Stimulated activated CD4-positive, alpha-beta T cell treated with anti-CD3 and anti-CD28 coated beads, Interleukin-4, amount 100 ng/mL, for 4 hours (primary cell): ENCODE measurements at places on chromosomes 6 and 20.
A peak's percentile ranks its signal among the peaks of the same experiment; 100 is the strongest.

- no peak for DNase-seq
These were observed 104.5 kb downstream of the CD24 start for GRCh38 chr6:106870069-106870468.

- no peak for DNase-seq
These were observed 277.1 kb upstream of the QKI start for GRCh38 chr6:163137398-163137881.

GRCh38 chr6:109081516-109082187 lies 13.0 kb downstream of the SESN1 start:
- DNase-seq: no peak

- DNase-seq: no peak
These were observed 1.7 kb upstream of the TREM1 start for GRCh38 chr6:41288030-41288753.

DNA sequence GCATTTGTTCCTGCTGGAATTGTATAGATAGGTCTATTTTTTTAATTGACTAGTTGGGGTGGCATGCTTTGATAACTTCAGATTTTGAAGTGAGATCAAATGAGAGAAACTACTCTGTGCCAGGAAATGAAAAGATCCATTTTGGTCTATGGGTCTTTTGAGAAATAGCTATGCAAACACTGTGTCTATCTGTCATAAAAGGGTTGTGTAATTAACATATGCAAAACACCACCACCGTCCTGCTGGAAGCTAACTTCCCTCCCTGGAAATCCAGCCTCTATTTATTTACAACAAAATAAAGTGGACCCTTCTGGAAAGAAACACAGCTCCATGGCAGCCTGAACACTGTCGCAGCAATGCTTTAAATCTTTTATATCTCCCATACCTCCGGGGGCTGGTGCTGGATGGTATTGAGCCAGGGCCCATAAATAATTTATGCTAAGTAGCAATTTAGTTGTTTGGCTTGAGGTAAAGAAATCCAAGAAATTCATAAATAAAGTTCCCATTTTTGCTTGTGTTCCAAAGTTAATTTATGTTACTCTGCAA lies 244.2 kb upstream of the POU3F2 start:
- no peak for DNase-seq

- DNase-seq: no peak
These were observed 8.1 kb downstream of the TAGAP start for GRCh38 chr6:159036673-159037072.

GRCh38 chr20:47099825-47100441 lies 205.3 kb downstream of the EYA2 start:
- DNase-seq: no peak

GRCh38 chr6:21886542-21887151 lies 293.1 kb downstream of the SOX4 start:
- no peak for DNase-seq

DNA sequence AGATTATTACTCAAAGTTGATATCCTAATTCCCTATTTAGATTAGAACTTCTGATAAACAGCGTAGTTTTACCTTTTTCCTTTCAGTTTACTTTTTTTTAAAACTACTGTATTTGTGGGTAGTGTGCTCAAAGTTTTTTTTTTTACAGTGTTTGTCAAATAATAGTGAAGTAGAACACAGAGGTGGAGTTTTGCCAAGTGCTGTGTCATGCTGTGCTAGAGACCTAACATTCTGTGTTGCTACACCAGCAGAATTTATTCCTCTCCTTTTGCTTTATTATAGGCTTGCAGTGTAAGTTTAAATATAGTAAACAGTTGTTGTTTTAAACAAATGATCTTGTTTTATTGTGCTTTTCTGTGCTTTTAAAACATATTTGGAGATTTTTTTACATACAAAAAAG lies 125.4 kb downstream of the HIVEP1 start:
- no peak for DNase-seq

DNA sequence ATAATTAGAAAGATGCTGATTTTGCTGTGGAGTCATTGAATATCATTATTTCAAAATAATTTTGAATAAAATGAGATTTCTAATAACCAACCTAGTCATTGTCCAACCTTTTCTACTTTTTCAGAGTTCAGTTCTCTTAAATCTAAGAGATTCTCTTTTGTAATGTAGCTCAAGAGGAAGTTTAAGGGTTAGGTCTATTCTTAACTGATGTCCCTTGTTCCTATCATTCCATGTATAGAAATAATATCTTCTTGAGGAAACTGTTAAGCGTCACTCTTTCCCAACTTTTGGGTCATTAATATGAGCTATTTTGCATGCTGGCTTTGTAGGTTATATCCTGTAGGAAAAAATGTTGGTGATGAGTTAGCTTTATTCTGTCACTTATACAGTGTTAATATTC lies 27.0 kb downstream of the RNF144B start:
- DNase-seq: no peak

GRCh38 chr6:37731371-37731770 lies 33.7 kb upstream of the MDGA1 start:
- no peak for DNase-seq

GRCh38 chr6:152343735-152344360 lies 293.3 kb downstream of the SYNE1 start:
- no peak for DNase-seq

GRCh38 chr6:138618168-138618567 lies 118.9 kb upstream of the NHSL1 start:
- no peak for DNase-seq

GRCh38 chr20:53500651-53501050 lies 93.0 kb downstream of the ZNF217 start:
- no peak for DNase-seq

- DNase-seq: peak; percentile 60
These were observed 95.3 kb upstream of the BHLHE23 start for GRCh38 chr20:63101781-63102720.

DNA sequence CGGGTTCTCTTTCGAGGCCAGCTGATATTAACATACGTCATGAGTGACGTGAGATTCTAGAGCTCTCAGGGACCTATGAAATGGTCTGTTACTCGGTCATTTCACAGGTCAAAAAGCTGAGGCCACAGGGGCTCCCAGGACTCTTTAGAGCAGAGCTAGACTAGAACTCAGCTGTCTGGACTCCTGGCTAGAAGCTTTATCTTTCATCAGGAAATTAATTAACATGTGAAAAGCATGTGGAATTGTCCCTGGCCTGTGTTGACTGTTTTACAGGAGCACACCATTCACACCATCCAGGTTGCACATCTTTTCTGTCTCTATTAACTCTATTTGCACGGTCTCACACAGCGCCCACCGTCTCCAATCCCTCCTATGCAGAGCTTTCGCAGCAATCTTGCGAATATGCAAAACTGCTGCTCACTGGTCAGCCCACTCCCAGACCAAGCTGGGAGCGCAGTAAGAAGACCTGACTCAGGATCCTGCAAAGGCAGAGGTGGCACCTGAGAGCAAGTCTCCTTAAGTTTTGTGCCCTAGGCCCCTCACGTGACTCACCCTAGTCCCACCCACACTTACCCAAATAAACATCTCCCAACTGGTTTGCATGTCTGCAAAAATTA lies 522.5 kb downstream of the CD83 start:
- DNase-seq: no peak

DNA sequence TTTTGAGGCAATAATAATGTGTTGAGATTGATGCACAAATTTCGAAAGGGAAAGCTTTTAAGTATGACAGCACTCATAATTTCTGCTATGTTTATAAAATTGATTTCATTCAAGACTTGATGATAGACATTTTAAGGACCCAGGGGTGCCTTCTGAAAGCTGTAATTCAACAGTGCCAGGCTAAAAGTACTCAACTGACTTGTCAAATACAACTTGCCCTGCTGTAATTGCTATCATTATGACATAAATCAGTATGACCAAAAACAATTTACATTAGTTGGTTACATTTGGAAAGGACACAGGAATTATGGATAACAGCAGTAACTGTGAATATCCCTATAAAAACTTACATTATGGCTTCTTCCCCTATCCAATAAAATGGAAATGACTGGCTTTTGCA lies 178.9 kb downstream of the MMUT start:
- DNase-seq: no peak

DNA sequence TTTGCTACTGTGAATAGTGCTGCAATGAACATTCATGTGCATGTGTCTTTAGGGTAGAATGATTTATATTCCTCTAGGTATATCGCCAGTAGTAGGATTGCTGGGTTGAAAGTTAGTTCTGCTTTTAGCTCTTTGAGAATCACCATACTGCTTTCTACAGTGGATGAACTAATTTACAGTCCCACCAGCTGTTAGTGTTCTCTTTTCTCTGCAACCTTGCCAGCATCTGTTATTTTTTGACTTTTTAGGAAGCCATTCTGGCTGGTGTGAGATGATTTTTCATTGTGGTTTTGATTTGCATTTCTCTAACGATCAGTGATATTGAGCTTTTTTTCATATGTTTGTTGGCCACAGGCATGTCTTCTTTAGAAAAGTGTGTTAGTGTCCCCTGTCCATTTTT lies 40.0 kb downstream of the PLG start:
- DNase-seq: no peak

DNA sequence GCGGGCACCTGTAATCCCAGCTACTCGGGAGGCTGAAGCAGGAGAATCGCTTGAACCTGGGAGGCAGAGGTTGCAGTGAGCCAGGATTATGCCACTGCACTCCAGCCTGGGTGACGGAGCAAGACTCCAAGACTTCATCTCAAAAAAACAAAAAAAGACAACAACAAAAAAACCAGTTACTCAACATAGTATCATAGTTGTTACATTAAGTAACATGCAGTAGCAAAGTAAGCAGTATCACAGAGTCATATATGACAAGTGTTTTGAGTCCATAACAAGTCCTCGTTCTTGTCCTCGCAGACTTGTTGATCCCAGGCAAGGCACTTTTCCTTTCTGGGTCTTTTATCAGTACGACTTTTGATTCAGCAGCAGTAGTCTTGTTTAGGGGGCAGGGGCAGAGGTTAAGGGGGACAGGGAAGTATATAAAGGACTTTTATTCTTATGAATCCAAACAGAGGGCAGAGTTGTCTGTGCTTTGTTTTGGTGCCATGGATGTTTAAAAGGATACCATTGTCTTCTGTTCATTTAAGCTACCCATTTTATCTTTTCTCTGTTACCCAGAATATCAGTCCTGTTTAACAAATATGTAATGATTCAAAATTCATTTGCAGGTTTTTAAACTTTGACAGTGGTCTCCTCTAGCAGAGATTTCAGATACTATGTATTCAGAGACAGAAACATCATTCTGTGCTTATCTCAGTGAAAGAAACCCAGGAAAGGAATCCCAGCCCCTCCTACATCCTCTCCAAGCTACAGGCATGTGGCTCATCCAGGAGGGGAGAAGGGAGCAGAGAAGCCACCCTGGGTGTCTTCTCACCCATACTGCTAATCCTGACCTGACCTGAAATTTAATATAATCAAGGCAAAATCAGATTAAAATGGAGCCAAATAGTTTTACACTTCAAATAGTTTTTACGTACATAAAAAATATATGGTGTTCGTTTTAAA lies 137.9 kb upstream of the EDN1 start:
- DNase-seq: no peak

GRCh38 chr6:63817492-63818050 lies 182.0 kb downstream of the PHF3 start:
- DNase-seq: no peak

GRCh38 chr20:50611128-50611810 lies 80.1 kb downstream of the RIPOR3 start:
- DNase-seq: no peak

GRCh38 chr6:162736961-162737360 lies 9.2 kb downstream of the PACRG start:
- DNase-seq: no peak

DNA sequence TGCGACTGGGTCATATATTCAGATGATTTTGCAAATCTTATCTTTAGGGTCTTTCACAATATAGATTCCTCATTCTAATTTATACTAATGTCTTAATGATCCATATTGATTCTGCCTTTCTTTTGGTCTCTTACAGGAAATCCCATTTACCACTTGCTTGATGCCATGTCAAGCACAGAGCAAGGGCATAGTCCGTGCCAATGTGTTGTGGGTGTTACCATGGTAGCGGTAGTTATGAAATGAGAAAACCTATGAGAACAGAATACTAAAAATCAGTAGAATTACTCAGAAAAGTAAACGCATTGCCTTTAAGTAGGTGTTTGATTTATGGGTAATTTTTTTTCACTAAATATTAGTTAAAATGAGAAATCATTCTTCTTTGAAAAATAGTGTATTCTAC lies 153.9 kb upstream of the RAB32 start:
- no peak for DNase-seq

- DNase-seq: no peak
These were observed 61.4 kb downstream of the PDSS2 start for GRCh38 chr6:107398001-107398400.

- no peak for DNase-seq
These were observed 1.0 kb upstream of the MTG2 start for GRCh38 chr20:62181808-62182207.

DNA sequence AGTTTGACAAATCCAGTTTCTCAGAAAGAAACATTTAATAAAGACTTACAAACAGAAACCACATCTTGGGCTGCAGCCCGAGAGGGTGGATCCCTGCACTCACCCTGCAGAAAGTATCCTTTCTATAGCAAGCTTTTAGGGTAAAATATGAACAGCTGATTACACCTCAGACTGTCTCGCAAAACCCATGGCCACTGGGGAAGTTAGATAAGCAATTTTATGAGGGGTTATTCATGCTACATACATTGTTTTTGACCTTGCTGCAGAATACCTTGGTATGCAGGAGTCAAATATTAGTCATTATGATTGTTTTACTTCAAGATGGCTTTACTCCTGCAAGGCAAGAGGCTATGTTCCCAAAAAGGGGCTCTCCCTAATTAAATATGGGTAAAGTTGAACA lies 126.9 kb downstream of the OR2B2 start:
- DNase-seq: no peak

- DNase-seq: no peak
These were observed 9.1 kb upstream of the ZBTB2 start for GRCh38 chr6:151400473-151400872.

DNA sequence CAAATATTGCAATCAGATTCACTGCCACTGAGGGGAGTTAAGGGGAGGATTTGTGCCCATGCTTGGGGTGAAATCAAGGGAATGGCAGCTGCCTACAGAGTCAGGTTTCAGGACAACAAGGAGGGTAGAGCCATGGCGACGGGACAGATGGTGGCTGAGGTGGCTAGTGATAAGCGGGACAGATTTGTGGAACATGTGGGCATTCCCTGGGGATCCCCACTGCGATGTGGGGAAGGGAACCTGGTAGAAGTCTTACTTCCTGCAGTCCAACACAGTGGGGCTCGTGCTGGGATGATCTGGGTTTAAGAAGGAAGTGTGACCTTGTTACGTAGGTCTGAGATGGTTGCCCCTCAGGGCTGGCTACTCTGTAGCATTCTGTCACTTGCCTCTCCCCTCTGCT lies 292.0 kb upstream of the JARID2 start:
- no peak for DNase-seq
